ENCODE measurements at places on chromosomes 7 and 10.

DNA sequence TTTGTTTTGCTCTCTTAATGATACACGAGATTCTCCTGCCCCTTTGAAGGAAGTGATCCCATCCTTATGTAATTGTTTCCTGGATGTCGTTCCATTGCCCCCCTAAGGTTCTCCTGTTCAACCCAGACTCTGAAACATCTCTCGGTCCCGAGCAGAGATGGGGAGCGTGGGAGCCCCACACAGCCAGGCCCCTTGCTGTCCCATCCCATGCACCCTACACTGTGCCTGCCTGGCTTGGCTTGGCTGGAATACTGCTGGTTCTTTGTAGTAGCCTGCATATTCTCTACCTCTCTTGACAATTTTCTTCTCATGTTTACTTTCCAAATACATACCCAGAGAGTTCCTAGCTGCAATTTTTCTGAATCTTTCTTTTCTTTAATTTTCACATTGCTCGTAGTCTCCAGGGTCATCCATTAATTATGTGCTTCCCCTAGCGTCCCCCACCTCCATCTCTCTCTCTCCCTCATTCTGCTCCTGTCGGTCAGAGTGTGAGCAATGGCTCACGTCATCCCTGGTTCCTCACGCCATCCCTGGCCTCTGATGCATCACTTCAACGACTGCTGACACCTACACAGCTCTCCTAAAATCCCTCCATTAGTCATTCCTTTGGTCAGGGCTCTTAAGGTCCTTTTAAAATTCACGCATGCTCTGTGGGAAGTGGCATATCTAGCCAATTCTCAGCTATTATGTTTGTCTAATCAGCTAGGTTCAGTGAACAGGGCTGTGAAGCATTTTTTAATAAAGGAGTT lies 32.5 kb upstream of the GPR158 start:
- DNase-seq: no peak

DNA sequence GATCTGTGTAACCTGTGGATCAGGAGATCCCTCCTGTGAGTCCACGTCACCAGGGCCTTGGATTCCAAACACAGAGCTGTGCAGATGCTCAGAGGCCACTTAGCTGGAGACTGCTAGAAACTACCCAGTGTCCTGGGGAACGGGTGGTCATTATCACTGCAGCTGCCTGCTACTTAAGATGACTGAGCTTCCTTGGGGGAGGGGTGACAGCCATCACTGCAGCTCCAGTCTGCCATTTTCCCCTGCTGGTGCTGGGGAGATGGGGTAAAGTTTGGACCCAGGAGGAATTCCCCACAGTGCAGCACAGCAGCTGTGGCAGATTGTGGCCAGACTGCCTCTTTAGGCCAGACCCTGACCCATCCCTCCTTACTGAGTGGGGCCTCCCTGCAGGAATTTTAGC lies 78.8 kb upstream of the VOPP1 start:
- DNase-seq: no peak

- DNase-seq: no peak
Measured at GRCh38 chr10:16570731-16571130, 49.1 kb upstream of the C1QL3 start.

DNA sequence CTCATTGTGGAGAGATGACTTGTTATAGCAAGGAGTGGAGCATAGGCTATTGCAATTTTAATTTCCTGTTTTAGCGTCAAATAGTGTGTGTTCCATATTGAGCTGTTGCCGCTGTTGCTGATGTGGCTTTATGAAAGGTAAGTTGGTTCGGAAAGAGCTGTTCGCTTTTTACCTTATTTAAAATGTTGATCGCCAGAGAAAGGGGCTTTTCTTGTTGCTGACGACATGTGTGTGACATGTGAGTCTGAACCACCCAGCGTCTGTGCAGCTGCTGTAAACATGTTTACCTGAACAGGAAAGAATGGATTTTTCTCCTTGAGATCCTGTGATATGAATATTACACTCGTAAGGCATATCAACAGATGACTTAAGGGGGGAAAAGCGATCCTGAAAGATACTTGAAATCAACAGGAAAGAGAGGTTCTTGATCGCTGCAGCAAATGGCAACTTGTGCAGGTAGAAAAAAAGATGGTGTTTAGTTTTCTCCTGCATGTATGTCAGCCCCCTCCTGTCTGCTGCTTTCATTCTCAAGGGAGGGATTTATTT lies 2.5 kb downstream of the ZEB1 start:
- DNase-seq: no peak

DNA sequence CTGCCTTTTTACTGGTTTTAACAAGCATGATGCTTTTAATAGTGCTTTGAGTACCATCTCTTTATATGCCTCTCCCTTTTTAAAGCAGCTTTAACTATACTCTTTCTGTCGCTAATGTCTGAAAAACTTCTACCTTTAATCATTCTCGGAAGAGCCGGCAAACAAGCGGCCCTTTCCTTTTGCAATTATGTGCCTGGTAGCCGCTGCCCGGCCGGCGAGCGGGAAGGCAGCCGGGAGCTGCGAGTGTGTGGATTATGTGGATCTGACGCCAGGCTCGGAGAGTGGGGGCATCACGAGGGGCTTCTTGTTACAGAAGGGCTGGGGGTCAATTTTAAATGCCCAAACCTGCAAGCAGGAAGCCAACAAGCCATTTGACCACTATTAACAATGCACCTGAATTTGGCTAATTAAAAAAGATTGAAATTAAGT lies 120.9 kb downstream of the BUB3 start:
- DNase-seq: no peak

DNA sequence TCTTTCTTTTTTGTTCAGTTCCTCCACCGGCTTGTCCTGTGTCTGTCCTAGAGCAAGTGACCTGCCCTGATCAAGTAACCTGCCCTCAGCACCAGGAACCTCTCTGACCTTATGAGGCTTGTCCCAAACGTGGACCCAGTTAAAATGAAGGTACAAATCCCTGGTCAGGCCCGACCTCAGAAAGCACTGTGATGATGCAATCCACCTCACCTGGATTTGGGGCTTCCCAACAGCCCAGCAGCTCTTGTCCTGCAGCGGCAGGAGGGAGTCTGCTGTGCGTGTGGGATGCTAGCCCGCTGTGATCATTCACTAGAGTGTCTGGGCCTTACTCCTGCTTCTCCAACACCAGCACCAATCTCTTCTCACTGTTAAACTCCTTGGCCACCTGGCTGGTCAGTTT lies 11.2 kb downstream of the COL17A1 start:
- no peak for DNase-seq

DNA sequence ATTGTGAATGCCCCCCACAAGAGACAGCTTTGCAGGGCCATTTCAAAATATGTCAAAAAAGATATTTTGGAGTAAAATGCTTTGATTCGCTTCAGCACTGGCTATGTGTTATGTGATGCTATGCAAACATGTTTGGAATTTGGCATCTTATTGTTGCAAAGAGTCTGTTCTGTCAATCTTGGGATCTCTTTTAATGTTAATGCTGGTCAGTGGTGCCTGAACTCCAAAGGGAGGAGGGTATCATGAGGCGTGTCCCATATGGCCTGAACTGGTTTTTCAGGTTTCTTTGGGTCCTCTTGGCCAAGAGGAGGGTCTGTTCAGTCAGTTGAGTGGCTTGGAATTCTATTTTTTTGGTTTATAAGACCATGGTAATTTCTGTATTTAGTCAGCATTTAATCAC lies 81.4 kb downstream of the HECW1 start:
- DNase-seq: no peak

- DNase-seq: no peak
Measured at GRCh38 chr7:953547-954327, 743 bp downstream of the ADAP1 start.

GRCh38 chr10:123783296-123783695 lies 108.3 kb downstream of the CPXM2 start:
- DNase-seq: no peak

- DNase-seq: no peak
Measured at GRCh38 chr10:112131346-112131745, 52.2 kb downstream of the GPAM start.

GRCh38 chr10:4249841-4250586 lies 465.0 kb upstream of the KLF6 start:
- no peak for DNase-seq

GRCh38 chr10:63766745-63767137 lies 245.5 kb downstream of the REEP3 start:
- no peak for DNase-seq

- DNase-seq: no peak
Measured at GRCh38 chr10:33719005-33719703, 384.7 kb upstream of the NRP1 start.

- no peak for DNase-seq
Measured at GRCh38 chr7:80127412-80128160, 7.0 kb upstream of the GNAI1 start.

DNA sequence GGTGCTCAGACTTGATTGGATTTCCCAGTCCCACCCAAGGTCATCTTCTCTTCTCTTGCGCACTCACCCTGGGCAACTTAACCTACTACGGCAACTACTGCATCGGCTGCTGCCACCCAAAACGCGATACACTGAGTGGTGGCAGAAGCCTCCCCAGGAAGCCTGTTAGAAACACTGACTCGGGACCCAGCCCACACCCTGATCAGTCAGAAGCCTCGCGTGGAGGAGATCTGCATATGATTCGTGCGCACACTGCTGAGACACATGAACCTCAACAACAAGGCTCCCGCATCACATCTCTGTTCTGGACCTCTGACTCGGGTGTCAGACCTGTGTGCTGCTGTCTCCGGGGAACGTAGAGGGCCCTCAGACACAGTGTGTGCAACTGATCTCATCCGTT lies 419.5 kb downstream of the PAXIP1 start:
- DNase-seq: no peak

- DNase-seq: no peak
Measured at GRCh38 chr7:30546596-30546995, 42.0 kb upstream of the GGCT start.

GRCh38 chr7:141410353-141411000 lies 140.7 kb upstream of the AGK start:
- no peak for DNase-seq

DNA sequence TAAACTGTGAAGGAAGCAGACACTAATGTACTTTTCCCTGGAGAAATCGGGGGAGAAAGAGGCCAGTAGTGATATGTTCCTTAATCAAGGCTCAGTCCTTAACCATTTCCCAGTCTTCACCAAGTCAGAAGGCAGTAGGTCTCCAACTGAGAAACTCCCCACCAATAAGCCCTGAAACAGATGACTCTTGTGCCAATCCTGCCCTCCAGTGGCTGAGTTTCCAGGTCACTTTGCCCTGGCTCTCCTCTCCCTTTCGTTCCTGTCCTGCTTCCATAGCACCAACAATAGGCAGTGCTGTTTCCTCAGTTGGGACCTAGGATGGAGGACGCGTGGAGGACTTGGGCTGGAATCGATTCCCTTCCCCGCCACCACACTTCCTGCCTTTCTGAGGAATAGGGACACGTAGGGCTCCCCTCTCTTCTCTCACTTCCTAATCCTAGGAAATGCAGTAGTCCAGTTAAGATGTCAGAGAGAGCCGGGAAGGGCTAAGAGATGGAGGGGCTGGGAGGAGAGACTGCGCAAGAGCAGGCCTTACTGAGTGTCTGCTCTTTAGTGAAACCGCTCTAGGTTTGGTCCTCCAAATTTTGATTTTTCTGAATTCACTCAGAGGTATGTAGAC lies 23.4 kb downstream of the ATOH7 start:
- no peak for DNase-seq

- no peak for DNase-seq
Measured at GRCh38 chr7:100102950-100103840, 1.8 kb downstream of the AP4M1 start.

DNA sequence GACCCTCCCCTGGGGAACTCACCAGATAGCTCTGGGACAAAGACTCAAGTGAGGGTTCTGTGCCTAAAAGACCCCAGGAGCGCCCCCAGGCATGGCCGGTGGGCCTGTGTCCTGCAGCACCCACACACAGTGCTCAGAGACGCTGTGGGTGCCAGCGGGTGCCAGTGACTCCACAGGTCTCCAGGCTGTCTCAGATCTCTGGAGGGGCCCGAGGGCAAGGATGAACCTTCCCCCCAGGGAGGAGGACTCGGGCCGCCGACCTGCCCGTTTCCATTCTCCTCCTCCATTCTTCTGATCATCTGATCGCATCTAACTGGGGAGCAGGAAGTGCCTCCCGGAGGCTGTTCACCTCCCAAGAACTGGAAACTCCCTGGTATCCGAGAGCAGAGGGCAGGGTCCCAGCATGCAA lies 980 bp downstream of the ADAM8 start:
- DNase-seq: no peak

DNA sequence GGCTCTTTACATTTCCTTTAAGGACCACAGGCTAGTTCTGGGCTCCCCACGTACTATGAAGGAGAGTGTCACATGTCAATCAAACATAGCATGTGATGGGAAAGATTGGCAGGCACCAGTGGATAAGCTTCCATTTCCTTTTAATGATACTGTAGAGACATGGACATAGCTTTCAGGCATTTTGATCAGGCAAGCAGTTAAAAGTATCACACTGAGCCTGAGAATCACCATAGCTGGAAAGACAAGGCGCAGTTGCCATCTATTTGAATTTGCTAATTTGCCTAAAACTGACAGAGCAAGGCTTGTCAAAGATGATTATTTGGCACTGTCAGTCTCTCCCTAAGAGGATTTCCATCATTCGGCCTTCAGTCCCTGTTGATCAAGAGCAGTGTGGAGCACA lies 263.4 kb upstream of the TAC1 start:
- no peak for DNase-seq

DNA sequence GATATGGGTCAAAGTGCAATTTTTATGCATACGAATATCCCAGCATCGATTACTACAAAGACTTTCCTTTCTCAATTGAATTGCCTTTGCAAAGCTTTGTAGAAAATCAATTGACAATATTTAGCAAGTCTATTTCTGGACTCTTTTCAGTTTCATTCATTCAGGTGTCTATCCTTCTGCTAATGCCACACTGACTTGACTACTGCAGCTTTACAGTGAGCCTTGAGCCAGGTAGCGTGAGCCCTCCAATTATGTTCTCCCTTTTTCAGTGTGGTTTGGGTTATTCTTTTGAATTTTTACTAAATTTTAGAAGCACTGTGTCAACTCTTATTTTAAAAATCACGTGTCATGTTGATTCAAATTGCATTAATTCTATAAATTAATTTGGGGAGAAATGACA lies 19.5 kb upstream of the AKR1E2 start:
- DNase-seq: no peak

GRCh38 chr10:48305905-48306264 lies 592 bp upstream of the MAPK8 start:
- DNase-seq: no peak

- no peak for DNase-seq
Measured at GRCh38 chr7:50456371-50457123, 6.4 kb upstream of the FIGNL1 start.

DNA sequence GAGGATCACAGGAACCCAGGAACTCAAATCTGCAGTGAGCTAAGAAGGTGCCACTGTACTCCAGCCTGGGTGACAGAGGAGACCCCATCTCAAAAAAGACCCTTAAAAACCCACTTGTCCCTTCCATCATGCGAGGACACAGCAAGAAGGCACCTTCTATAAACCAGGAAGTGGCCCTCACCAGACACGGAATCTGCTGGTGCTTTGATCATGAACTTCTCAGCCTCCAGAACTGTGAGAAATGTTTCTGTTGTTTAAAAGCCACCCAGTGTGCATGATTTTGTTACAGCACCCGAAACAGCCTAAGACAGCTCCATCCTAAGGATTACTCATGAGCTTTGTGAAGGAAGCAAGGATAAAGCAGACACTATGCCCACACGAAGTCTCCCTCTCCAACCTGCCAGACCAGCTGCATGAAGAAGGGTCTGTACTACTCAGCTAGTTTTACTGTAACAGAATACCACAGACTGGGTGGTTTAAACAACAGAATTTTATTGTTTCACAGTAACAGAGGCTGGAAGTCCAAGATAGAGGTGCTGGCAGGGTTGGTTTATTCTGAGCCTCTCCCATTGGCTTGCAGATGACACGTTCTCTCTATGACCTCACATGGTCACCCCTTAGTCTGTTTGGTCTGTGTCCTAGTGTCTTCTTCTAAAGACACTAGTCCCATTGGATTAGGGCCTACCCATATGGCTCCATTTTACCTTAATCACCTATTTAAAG lies 13.7 kb downstream of the VIM start:
- no peak for DNase-seq

Data from stimulated activated CD4-positive, alpha-beta T cell treated with anti-CD3 and anti-CD28 coated beads, TNF-alpha, amount 100 ng/mL, for 1 hour (primary cell).